ENCODE measurements at places on chromosomes 1 and 21.

GRCh38 chr1:192682335-192682734 lies 46.4 kb downstream of the RGS13 start:
- DNase-seq: no peak

DNA sequence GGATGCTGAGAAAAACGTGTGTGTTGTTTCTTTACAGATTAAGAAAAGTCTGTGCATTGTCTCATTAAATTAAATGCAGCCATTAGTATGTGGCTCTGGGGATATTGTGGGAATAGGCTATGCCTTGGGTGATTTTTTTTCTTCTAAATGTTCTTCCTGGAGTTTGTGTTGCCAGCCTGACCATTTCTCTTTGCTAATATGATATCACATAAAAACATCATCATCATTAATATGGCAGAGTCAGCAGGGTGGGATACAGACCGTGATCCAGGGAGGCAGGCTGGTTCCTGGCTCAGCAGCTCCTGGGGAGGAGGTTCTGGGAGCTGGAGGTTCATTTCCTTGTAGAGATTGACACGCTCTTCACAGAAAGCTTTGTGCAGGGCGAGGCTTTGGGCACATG lies 60.7 kb upstream of the SELENON start:
- DNase-seq: no peak

- DNase-seq: no peak
Measured at GRCh38 chr1:7346070-7346596, 425.0 kb upstream of the VAMP3 start.

- no peak for DNase-seq
Measured at GRCh38 chr1:44924835-44925464, 61.4 kb downstream of the EIF2B3 start.

DNA sequence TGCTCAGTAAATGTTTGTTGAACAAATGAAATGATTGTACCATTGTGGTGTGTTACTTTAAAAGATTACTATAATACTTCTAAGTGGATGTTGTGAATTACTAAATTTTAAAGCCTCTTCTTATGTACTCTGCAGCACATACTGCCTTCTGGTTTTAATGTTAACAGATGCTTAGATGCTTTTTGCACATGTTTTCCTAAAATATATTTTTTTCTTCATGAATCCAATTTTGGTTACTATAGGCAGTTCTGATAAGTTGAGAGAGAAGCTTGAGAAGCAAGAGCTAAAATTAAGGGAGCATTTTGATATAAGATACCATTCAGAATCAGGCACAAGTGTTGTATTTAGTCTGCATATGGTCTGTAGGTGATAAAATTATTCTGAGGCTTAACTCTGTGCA lies 21.3 kb downstream of the CTTNBP2NL start:
- DNase-seq: no peak

- DNase-seq: no peak
Measured at GRCh38 chr21:42118901-42119300, 47.8 kb downstream of the UMODL1 start.

DNA sequence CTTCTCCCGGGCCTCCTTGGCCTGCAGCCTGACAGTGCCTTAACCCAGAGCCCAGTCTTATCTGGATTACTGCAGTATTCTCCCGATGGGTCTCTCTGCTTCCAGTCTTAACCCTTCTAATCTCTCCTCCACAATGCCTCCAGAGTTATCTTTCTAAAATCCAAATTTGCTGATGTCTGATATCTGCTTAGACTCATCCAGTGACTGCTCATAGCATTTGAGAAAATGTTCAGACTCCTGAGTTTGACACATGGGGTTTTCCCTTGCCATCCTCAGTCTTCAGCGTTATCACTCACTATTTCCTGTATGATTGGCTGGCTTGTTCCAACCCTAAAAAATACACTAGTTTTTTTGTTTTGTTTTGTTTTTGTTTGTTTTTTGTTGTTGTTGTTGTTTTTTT lies 102.0 kb downstream of the FMN2 start:
- no peak for DNase-seq

- no peak for DNase-seq
Measured at GRCh38 chr21:34284666-34285065, 79.1 kb upstream of the KCNE2 start.

Data from thymus (tissue), 14 donors.